ELR (cell line): ENCODE measurements at places on chromosomes 5 and 9.

DNA sequence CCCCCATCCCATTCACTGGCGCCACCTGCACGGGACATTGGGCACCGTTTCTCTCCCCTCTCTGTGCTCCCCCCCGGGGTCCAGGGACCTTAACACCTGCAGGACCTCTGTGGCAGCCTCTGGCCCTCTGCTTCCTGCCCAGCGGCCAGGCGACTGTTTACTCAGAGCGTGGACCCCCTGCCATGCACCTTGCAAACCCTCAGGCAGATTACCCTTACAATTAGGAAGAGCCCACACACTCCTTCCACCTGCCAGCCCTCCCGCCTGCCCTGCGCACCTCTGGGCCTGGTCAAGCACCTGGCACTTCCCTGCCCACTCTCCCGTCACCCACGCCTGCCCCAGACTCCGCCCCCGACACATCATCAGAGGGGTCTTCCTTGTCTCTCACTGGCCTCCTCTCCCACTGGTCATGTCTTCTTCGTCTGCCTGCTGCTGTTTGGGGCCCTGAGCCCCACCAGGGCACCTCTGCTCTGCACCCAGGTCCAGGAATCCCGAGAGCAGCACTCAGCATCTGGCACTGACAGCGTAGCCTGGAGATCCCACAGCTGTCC is 281.3 kb upstream of the IRX4 start:
- DNase-seq: no peak

- peak; percentile 40 for DNase-seq
Measured at GRCh38 chr9:2216591-2216990, 201.4 kb downstream of the SMARCA2 start.

- DNase-seq: no peak
Measured at GRCh38 chr9:103530934-103531333, 535.8 kb downstream of the CYLC2 start.

DNA sequence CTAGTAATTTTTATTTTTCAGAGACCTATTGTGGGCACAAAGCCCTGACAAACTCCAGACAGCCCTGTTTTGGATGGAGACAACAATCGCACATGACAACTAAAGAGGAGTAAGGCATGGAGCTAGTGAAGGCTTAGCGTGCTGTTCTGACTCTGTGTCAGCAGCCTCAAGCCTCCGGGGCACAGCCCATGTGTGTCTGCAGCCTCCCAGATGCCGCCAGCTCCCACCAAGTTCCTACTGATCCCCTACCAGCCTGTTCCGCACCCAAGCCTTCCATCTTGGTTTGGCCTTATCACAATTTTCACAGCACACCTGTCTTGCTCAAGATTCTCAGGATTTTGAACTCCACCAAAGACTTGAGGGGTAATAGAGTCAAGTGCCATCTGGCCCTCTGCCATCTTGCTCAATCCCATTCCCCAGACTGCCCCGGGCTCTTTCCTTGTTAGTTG is 70.3 kb upstream of the SH3PXD2B start:
- DNase-seq: no peak

DNA sequence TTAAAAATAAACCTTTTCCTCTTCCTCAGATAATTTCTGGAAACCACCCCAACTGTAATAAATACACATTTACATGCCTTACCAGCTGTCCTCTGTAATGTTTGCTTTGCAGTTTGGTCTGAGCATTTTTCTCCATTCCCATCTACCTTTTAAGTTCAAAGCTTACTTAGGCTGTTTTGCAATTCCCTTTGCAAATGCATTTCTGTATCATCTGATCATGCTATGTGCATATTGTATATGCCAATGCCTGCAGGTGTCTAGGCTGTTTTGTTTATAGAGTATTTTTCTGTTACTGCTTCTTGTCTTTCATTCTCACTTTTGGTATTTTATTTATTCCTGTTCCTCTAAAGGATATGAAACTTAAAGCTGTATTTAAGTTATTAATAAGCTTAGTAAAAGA is 86.3 kb downstream of the SLC44A1 start:
- no peak for DNase-seq

GRCh38 chr5:58804291-58804690 is 221.4 kb downstream of the RAB3C start:
- DNase-seq: no peak

DNA sequence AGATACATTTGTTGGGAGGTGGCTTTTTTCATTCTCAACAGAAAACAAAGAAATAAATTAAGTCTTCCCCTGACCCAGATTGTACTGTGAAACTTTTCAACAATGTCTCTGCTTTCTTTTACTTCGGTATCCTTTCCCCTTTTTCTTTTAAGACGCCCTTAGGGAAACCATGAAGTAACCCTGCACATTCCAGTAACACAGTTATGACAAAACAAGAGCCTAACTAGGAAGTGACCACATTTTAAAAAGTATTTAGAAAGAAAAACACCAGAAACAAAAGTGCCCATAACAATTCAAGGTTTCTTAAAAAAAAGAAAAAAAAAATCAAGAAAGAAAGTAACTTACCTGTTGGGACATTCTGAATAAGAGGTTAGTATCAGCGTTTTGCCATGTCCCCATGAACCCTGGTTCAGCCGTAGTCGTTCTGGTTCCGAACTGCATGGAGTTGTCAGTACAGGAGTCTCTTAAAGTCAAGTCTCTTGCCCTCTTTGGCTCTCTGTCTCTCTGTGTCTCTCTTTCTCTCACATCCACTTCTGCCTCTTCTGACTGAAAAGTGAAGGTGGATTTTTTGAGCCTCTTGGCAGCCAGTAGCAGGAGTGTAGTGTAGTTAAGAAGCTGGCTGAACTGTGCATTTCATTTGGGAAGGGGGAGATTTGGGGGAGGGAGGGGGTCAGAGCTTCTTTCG is 142.9 kb downstream of the BNC2 start:
- DNase-seq: peak; percentile 18

DNA sequence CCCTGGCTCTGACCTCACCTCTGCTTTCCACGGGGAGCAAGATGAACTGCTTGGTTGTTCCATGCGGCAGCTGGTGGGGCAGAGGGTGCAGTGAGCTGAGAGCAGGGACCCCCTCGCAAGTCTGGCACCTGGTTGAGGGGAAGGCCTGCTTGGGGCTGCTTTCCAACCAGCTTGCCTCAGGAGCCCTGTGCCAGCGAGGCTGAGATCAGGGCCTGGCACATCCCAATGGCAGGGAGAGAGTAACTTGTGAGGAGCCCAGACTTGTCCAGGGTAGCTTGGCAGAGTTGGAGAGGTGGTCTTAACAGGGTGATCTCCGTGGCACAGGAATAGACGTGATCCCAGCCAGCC is 68.9 kb downstream of the IQGAP2 start:
- DNase-seq: no peak

DNA sequence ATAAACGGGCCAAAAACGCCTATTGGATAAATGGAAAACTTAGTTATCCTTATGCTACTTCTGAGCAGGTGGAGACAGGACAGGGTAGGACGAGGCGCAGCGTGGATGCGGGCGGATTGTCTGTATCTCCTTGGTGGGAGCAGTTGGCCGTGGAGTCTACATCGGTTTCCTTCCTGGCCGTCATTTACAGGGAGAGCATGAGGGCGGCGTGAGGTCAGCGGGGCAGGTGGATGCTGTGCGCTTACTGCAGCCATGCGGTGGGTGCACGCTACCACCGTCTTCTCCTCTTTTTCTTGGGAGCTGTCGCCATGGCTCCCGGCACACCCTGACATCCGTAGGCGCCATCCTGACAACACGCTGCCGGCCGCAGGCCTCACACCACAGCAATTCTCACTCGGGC is 121.3 kb downstream of the ADAMTS2 start:
- no peak for DNase-seq

DNA sequence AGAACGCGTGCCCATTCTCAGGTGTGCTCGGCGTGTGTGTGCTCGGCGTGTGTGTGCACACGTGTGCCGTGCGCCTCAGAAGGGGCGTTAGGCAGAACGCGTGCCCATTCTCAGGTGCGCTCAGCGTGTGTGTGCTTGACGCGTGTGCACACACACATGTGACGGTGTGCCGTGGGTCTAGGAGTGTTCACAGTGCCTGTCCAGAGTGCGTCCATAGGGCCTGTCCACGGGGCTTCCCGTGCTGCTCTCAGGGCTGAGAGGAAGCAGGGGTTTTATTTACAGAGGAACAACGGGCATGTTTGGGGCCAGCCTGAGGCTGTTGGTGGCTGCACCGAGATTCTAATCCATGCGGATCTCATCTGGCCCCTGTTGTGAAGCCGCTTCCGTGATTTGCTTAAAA is 14.2 kb upstream of the AHRR start:
- no peak for DNase-seq

DNA sequence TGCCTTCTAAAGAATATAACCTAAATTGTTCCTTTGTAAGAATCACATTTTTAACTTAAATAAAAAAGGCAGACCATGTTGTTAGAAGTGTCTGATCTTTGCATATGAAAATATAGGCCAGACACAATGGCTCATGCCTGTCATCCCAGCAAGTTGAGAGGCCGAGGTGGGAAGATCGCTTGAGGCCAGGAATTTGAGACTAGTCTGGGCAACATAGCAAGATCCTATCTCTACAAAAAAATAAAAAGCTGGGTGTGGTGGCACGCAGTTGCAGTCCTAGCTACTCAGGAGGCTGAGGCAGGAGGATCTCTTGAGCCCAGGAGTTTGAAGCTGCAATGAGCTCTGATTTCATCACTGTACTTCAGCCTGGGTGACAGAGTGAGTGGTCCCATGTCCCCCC is 37.3 kb downstream of the TRIO start:
- no peak for DNase-seq

GRCh38 chr9:136587145-136587943 is 41.5 kb upstream of the NOTCH1 start:
- peak; percentile 37 for DNase-seq

DNA sequence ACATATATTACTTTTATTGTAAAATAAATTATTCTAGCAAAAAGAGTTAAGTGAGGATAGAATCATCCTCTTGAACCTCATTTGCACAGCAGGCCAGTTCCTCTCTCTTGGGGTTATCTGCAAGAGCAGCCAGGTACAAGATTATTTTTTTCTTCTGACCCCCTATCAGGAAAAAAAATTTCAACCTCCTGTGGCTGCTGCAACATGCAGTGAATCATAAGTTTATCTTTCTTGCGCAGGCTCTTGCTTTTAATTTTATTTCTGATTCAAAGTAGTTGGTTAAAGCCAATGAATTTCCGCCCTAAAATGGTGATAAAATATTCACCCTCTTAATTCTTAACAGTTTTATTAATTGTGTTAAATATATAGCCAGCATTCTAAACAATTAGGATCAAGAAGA is 69.7 kb upstream of the PPP3R2 start:
- no peak for DNase-seq

DNA sequence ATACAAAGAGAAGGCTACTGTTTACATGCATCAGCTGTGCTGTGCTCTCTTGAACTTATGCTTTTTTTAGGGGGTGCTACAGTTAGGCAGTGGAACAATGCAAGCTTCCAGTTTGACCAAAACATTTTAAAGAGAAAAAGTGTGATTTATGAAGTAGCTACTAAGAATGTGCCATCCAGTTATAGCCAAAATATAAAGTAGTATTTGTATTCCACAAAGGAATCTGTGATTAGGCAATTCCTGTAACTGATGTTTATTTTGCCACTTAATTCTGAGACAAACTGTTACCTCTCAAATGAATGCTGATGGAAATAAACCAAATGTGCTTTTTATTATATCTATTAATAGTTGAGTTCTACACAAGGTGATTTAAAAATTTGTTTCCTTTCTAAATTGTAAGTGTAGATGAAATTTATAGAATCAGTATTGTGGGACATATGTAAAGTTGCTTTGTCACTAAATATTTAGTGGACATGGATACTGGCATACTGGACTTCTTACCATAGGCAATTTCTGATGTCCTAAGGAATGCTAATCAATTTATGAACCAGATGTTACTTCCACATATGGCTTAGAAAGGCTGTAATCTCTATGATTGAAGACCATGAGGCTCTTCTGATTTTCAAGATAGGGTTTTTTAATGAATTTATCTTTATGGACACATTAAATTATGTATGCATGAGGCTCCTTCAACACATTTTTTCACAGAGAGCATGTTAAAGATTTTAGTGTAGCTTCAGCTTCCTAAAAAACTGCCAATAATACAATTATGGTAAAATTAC is 410.2 kb downstream of the PRR16 start:
- DNase-seq: no peak

- peak; percentile 59 for DNase-seq
Measured at GRCh38 chr9:33818847-33819500, 2.0 kb downstream of the UBE2R2 start.

- DNase-seq: no peak
Measured at GRCh38 chr9:135075234-135076142, 12.0 kb upstream of the OLFM1 start.

DNA sequence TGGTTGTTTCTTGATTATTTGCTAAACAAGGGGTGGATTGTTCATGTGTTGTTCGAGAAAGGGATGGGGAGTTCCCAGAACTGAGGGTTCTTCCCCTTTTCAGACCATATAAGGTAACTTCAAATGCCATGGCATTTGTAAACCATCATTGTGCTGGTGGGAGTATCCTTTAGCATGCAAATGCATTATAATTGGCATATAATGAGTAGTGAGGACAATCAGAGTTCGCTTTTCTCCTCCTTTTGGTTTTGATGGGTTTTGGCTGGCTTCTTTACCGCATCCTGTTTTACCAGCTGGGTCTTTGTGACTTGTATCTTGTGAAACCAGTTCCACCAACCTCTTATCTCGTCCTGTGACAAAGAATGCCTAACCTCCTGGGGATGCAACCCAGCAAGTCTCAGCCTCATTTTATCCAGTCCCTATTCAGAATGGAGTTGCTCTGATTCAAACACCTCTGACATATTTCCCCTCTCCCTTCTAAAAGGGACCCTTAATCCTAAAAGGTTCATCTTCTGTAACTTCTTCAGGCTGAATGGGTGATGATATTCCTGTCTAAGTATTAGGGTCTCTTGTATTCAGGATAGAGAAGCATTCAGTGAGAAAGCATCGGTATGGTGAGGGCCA is 8.7 kb upstream of the FBN2 start:
- no peak for DNase-seq

DNA sequence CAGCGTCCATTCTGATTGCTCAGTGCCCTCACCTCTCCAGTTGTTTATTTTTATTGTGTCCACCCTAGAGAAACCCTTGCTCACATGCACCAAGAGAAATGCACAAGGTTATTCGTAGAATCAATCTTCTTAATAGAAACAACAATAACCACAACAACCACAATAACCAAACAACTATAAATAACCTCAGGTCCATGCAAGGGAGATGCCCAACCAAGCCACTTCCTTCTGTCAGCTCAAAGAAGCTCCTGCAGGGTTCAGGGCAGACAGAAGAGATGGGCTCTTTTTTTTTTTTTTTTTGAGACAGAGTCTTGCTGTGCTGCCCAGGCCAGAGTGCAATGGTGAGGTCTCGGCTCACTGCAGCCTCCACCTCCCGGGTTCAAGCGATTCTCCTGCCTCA is 14.9 kb upstream of the TCOF1 start:
- DNase-seq: peak; percentile 45

DNA sequence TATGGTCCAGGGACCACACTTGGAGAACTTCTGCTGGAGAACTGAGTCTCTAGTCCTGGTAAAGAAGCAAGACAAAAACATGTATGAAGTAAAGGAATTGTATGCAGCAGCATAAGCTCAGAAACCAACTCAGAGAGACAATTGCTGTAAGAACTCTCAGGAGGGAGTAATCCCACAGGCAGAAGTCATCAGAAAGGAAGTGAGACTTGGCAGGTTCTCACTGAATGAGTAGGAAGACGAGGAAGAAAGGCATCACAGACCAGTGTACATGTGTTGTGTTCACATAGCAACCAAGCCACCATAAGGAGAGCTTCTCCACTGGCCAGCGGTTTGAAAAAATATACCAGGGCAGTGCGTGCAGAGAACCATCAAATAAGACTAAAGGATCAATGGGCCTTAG is 57.9 kb upstream of the FST start:
- peak; percentile 66 for DNase-seq
